Activated naive CD8-positive, alpha-beta T cell treated with anti-CD3 and anti-CD28 coated beads, Interleukin-2, amount 50 U/mL, for 16 hours (primary cell): ENCODE measurements at places on chromosomes 11 and 22.

DNA sequence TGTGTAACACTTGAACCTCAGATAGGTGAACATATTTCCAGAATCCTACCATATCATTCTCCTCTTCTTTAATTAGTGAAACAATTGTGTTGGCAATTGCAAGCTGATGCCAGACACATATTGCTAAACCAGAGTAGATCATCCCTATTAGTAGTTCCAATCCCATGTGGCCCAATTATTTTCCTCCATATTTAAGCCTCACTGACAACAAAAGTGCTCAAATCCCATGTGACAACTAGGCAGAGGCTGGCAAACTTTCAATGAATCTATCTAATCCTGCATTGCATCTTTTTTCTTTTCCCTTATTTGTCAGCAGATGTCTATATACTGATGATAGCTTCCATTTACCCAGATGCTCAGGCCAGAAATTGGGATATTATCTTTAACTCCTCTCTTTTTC is 90.4 kb downstream of the GRIA4 start:
- DNase-seq = no peak

DNA sequence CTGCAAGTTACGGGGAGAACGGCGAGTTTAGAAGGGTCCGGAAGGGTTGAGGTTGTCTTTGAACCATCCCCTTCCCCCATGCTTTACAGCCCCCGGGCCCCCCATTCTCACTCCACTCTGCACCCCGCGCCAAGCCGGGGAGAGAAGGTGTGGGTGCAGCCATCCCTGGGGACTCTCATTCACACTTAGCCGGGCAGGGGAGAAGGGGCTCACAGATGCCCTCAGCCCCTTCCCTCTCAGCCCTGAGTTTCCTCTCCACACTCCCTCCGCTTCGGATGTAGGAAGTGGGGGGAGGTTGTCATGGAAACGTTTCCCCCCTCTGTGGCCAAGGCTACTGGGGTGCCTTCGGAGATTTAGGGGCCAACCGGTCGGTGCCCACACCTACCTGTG is 334 bp downstream of the CADM1 start:
- no peak for DNase-seq

DNA sequence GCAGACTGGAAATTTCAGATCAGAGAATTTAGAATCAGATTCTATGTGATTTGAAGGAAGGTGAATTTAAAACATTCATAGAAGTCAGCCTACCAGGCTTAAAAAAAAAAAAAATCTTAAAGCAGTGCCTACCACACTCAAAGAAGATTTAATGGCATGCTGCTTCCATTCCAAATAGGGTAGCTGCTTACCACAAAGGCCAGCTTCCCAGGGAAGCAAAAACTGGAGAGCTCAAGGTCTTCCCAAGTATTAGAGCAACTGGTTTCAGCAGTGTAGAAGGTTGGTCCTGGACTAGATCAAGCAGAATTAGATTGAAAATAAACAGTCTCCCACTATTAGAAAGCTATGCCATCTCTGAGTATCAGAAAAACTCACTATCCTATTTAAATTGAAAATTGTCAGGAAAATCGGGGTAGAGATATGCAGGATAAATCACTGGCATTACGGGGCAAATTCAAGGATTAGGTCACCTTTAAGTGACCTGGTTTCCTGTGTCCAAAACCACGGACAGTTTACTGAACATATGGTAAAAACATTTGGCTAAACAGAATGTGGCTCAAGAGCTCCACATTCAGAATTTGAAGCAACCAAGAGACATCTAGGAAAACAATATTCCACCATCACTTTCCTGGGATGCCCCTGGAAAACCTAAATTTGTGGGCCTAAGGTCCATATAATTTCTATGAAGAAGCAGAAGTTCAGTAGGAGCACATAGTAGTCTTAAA is 1.3 kb downstream of the C11orf42 start:
- no peak for DNase-seq

- DNase-seq = no peak
Observed at GRCh38 chr11:77377734-77378133, 76.2 kb upstream of the GDPD4 start.

- no peak for DNase-seq
Observed at GRCh38 chr11:20158597-20159257, 1.5 kb downstream of the DBX1 start.

DNA sequence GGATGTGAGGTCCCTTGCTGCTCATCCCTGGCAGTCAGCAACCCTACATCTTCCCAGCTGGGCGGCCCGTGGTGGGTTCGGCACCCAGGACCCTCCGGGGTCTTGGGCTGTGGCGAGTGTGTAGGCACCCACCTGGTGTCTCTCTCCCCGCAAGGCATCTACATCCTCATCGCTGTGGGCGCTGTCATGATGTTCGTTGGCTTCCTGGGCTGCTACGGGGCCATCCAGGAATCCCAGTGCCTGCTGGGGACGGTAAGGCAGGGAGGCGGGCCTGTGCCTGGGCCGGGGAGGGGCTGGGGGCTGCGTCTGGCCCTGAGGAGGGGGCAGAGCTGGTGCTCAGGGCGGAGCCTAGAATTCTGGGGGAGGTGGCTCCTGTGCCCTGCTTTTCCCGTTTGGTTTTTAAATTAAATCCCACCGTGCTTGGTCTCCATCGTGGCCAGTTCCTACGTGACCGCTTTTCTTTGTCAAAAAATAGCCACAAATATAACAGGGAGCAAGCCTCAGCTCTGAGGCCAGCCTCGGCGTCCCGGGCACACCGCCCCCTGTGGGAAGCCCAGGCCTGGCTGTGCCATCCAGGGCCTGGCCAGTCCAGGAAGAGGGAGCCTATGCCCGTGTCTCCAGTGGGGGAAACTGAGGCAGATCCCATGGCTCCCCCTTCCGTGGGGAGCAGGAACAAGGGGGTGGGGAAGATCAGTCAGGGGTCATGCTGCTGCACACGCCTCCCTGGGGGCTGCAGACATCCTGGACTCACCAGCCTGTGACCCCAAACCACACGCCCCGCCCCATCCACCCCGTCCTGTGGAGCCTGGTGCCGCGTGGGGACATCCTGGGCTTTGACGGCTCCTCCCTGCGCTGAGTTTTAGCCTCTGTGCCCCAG is 6.4 kb upstream of the TSSC4 start:
- no peak for DNase-seq

- DNase-seq = no peak
Observed at GRCh38 chr11:94791216-94791889, 23.2 kb downstream of the AMOTL1 start.

- no peak for DNase-seq
Observed at GRCh38 chr11:19738124-19738523, 25.5 kb downstream of the NAV2 start.

DNA sequence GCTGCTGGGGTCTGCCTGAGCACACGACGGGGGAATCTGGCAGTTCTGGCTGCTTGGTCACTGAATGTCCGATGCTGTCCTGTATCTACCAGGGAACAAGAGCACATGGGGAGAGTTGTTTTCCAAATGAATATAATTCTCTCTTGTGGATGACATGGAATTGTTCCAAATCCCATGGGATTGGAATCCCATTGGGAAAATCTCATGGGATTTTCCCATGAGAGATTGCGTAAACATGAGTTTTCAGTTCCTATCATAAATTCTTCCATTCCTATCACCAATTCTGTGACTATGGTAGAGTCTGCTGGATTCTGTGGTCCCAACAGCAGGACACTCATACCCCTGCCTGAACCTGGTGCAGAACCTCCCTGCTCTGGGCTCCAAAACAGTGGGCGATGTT is 35.6 kb upstream of the IGLL5 start:
- no peak for DNase-seq

GRCh38 chr11:117989351-117990102 is 3.3 kb downstream of the IL10RA start:
- no peak for DNase-seq

GRCh38 chr22:31287818-31288495 is 4.3 kb downstream of the PIK3IP1 start:
- no peak for DNase-seq

DNA sequence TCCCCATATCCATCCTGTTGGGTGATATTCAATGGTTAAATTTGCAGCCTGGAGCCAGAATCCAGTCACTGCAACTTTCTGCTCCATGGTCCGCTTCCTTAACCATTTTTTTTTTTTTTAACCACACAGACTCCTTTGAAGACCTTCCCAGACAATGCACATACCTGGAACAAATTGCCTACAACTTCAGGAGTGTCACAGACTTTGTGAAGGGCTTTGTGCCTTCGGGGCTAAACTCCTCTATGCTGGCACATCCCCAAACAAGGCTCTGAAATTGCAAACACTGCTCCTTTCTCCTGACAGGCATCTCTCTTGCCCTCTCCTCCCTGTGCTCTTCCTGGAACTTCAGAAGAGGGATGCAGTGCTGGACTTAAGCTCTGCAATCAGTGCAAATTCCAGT is 40.6 kb downstream of the TENM4 start:
- no peak for DNase-seq

DNA sequence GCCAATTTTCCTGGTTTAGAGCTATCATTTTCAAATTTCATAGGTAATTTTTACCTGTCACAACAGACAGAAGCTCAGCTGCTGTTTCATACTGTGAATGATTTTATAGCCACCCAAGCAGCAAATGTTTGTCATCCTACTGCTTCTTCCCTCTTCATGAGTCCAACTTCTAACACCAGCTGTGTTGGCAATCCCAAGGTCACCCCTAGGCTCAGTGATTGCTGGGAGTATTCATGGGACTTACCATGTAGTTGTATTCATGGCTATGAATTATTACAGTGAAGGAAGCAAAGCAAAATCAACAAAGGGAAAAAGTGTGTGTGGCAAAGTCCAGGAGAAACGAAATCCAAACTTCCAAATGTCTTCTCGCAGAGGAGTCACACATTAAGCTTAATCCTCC is 28.5 kb downstream of the CUL5 start:
- DNase-seq = no peak

- DNase-seq = no peak
Observed at GRCh38 chr11:31560842-31561476, 51.4 kb downstream of the ELP4 start.

DNA sequence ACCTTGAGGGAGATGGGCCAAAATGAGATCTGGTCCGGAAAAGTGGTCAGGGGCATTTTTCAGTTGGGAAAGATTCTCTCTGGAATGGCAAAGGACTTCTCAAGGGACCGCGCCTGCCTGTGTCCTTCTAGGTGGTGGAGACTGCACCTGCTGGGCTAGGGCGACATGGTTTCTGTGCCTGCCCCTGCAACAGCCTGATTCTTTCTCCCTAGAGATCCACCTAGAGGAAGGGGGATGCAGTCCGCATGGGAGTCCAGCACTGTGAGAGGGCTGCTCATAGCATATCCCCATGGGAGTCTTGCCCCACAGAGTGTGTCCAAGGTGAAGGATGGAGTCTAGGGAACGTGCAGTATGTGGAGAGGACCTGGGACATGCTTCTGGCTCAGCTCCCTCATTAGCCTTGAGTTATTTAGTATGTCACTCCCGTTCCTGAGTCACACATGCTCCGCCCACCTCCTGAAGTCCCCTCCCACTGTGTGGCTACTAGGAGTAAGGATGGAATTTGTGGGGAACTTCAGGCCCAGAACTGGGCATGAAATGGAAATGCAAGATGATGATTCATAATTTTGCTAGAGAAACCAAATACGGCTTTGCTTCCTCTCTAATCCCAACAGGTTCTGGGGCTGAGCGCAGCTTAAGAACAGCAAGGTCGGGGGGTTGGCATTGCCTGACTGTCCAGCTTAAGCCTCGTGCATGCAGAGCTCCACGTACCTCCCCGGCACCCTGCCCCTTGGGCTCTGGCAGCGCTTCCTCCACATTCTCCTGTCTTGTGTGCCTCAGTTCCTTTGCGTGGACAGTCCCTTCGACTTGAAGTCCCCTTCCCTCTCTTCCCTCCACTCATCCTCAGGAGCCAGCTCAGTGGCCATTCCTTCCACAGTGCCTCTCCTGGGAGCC is 35.0 kb downstream of the GRIK4 start:
- DNase-seq = no peak

DNA sequence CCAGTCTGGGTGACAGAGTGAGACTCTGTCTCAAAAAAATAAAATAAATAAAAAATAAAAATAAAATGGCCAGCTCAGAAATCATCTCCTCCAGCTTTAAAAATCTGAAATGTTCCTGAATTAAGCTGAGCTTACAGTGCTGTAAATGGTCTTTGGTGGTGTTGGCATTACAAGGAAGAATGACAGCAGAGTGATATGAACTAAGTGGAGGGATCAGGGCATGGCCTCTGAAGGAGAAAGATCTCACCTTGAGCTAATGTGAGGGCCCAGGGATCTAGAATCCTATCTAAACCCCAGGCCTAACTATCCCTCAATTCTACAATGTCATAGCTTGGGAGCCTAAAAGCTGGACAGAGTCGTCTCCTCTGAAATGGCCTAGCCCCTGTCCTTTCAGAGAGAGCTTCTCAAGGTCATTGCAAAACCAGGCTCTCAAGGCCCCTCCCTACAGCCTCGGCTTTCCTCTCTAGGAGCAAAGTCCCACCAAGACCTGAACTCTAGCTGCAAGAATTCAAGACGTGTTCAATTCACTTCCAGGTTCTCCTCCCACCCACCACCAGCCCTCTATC is 345.4 kb downstream of the BUD13 start:
- no peak for DNase-seq

- no peak for DNase-seq
Observed at GRCh38 chr11:127109796-127110480, 109.4 kb upstream of the KIRREL3 start.

- no peak for DNase-seq
Observed at GRCh38 chr11:118915396-118915795, 10.3 kb downstream of the BCL9L start.

GRCh38 chr11:116279511-116279910 is 493.3 kb downstream of the BUD13 start:
- DNase-seq = no peak
